ENCODE measurements at places on chromosomes 2 and 18.

DNA sequence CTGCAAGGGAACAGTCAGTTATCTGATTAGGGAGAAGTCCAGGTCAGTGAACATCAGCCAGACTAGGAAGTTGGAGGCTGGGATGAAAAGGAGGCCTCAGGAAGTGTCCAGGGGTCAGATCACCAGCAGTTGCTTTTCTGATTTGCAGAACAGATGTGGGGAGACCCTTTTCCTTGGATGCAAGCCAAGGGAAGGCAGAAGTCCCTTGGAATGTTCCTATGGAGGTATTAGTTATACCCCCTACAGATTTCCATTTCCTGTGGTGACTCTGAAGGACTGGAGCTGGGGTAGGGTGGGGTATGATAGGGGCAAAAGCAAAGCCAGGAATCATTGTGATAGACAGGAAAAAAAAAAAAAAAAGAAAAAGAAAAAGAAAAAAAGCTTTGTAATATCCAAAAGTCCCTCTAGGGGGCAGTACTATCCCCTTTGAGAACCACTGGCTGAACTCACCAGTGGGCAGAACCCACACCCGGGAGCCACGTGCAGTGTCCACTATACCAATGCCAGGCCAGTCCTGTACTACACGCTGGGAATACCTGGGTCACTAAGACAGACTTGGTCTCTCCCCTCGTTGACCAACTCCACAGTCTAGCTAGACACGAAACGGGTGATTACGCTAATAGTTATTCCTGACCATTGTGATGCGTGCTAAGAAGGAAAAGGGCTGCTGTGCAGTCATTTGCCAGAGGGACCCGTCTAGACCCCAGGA lies 7.4 kb downstream of the DYSF start:
- no peak for DNase-seq

DNA sequence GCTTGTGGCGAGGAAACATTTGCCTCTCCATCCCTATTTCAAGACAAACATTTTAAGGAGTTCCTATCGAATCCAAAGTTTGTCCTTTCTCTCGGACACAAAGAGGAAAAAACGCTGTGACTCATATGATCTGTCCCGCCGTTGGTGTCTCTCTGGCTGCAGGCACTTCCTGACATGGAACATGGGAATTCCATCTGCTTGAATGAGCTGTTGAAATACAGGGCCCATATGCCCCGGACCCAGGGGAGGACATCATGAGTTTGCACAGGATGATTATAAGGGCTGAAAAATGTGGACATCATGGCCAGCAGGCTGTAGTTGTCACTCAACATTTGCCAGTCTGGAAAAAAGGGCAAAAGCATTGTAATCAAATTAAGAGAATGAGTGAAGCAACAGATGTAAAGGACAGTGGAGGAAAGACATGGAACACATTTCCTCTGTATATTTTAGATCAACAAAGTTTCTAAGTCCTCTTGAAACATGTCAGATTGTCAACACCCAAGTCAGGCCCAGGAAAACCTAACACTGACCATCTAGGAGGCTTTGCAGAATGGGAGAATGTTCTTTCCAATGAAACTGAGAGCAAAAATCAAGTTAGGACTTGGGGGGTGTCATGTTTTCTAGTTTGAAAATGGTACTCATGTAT lies 103.2 kb upstream of the SMIM21 start:
- no peak for DNase-seq

GRCh38 chr18:63552581-63552980 lies 10.4 kb downstream of the SERPINB12 start:
- DNase-seq, result no peak

DNA sequence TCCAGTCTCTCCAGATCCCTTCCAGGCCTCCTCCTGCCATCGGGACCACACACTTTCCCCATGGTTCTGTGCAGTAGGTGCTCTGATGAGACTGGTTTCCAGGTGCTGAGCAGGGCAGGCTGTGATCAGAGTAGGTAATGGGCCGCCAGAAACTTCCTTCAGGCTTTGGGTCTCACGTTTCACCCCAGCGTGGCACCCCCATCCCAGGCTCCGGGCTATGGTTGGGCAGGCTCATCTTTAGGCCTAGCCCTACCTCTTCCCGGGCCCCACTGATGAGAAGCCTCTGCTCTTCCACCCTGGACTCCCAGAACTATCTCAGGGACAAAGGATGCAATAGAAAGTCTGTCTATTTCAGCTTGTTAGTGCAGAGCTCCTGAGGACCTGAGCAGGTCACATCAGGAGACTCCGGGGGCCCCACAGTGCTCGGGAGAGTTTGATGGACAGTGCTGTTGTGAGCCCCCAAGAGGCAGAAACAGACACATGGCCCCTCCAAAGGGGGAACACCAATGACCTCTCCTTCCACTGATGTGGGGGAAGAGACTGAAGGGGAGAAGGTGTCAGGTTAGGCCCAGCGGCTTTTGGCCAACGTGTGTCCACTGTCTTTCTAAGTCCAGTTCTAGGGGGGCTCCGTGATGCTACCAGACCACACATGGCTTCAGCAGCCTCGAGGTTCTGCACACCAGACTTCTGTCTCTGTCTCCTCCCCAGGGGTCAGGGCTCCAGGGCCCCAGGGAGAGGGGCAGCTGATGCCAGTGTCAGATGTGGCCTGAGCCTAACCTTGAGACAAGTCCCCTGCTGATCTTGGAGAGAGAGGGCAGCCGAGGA lies 5.8 kb upstream of the PROM2 start:
- no peak for DNase-seq

DNA sequence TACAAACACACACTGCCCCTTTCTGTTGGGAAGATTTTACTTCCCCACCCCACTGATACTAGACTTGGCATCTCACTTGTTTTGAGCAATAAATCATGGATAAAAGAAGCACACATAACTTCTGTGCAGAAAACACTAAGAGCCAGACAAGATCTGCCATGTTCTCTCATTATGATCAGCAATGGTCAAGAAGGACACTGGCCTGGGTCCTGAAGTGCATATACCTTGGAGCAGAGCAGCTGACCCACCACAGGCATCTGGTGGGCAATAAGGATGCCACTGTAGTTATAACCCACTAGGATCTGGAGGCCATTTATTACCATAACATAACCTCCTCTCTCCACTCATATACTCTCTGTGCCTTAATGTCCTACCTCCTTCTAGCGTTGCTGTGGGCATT lies 338.3 kb downstream of the NCKAP5 start:
- DNase-seq, result no peak

- no peak for DNase-seq
Observed at GRCh38 chr2:65504201-65504600, 71.8 kb upstream of the SPRED2 start.

DNA sequence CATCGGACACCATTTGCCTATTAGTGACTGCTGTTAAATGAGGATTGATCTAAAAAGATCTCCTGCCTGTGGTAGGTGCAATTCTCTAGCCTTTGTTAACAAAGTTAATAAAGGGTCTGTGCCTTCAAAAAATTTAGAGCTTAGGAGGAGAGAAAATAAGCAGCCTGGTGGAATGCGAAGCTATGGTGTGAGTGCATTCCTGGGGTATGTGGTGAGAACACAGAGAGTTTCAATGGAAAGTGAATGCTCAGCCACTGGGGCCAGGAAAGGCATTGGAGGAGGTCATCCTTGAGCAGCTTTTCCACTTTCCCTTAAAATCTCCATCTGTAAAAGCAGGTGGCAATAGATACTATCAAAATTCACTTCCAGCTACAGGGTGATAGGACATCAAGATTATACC lies 331.2 kb upstream of the LRATD1 start:
- DNase-seq, result no peak

- DNase-seq, result no peak
Observed at GRCh38 chr2:56184500-56185011, 766 bp downstream of the CCDC85A start.

- no peak for DNase-seq
Observed at GRCh38 chr2:62596061-62596921, 90.3 kb upstream of the TMEM17 start.

All from stimulated activated CD4-positive, alpha-beta T cell treated with anti-CD3 and anti-CD28 coated beads, Interleukin-12 subunit alpha, Interleukin-12 subunit beta, amount 100 ng/mL, for 24 hours (primary cell).